ENCODE measurements at places on chromosomes 1 and 21.

DNA sequence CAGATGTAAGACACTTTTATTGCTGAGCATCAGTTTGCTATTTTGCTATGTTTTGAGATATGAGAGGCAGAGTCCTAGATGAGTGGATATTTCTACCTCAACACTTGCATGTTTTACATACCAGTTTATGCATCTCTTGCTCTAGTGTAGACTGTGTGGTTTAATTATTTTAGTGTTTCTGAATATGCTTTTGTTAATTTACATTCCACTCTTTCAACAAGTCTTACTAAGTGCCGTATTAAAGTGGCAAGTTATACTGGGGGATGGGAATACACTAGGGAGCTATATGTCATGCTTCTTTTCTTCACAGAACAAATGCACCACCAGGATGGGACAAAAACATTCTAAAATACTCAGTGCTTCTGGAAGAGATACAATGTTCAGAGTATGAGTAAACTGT is 507.7 kb upstream of the PRMT6 start:
- no peak for DNase-seq

DNA sequence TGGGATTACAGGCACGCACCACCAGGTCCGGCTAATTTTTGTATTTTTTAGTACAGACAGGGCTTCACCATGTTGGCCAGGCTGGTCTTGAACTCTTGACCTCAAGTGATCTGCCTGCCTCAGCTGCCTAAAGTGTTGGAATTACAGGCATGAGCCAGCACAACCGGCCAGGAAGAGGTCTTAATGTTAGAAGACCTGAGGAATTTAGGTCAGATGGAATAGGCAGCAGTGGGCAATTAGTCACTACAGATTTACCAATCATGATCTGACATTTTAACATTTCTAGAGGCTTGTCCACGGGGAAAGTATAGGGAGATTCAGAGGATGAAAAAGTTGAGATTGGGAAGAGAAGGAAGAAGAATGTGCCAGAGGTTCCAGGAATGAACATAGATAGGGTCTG is 8.9 kb upstream of the APP start:
- no peak for DNase-seq

DNA sequence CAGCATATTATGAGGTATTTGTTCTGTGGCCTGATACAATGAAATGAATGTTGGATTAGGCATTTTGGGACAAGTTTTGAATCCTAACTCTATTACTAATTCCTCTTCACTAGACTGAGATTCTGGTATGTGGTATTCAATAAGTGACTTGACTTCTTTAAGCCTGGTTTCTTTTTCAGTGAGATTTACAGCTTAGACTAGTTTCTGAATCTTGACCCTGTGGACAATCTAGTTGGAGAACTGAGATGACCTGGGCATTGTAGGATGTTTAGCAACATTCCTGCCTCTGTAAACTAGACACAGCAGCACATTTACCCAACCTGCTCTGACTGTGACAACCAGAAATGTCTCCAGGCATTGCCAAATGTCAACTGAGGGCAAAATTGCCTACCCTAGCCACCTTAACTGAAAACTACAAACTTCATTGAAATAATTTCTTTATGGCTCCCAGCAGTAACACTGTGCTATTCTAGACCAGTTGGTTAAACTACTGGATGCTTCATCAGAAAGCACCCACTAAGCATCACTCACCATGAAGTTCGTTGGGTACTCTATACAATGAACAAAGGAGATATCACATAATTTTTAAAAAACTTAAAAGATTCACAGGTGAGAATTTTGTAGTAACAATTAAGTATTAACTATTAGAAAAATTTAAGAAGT is 16.8 kb downstream of the PTPRC start:
- DNase-seq, result no peak

- no peak for DNase-seq
Observed at GRCh38 chr1:94194079-94194865, 43.1 kb downstream of the ARHGAP29 start.

DNA sequence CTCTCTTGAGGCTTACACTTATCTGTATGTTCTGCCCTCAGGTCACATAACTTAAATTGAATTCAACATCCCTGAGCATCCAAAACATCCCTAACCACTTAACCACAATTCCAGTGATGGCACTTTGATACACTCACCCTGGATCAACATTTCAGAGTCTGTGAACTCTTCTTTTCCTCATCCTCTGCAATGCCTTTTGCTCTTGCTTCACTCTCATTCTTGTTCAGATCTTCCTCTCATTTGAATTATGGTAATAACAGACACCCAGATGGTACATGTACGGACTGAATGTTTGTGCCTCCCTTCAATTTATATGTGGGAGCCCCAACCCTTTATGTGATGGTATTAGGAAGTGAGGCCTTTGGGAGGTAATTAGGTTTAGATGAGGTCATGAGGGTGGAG is 33.4 kb downstream of the PTGER3 start:
- no peak for DNase-seq

- no peak for DNase-seq
Observed at GRCh38 chr1:26822737-26823395, 3.6 kb upstream of the ZDHHC18 start.

DNA sequence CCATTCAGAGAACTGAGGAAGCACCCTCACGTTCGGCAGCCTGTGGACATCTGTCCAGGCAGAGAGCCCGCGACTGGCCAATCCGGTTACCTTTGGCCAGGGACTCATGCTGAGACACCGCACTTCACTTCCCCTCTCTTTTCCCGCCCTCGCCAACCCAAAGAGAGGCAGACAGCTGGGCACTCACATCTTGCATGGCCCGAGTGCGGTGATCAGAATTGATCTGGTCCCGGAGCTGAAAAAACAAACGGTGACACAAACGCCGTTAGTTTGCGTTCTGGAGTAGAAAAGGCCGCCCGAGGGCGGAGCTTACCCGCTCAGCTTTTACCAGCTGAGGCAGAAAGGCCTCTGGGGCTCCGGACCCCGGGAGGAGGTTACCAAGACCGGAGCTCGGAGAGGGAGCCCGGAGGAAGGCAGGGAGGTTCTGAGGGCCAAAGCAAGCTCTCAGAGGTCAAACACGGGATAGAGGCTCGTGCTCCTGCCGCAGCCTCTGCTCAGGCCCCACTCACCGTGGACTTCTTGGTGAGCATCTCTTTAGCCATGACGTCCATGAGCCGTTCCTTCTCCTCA is 376 bp downstream of the SF3A3 start:
- peak; percentile 47 for DNase-seq

- no peak for DNase-seq
Observed at GRCh38 chr1:85975912-85976371, 180.6 kb downstream of the COL24A1 start.

DNA sequence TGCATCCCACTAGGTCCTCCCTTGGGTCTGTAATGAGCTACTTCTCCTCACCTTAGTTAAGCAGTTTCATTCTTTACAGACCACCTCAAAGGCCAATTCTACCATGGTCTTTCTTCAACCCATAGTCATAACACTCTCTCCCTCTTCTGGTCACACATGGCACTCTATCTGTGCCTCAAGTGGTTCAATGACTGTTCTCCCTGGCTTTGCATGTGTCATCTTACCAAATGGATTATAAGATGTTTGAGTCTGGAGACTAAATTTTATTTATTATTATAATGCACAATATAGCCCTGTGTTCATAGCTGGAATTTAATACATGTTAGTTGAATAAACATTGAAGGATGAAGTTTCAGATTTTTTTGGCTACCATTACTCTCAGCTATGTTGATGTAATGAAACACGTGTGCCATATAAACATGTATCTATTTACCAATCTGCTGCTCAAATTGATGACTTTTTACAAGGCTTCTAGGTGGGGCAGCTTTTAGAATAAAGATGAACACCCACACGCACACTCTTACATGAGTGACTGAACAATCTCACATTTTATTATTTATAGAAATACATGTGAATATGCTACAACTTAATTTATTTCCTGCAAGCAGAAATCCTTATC is 102.1 kb downstream of the RUNX1 start:
- no peak for DNase-seq

DNA sequence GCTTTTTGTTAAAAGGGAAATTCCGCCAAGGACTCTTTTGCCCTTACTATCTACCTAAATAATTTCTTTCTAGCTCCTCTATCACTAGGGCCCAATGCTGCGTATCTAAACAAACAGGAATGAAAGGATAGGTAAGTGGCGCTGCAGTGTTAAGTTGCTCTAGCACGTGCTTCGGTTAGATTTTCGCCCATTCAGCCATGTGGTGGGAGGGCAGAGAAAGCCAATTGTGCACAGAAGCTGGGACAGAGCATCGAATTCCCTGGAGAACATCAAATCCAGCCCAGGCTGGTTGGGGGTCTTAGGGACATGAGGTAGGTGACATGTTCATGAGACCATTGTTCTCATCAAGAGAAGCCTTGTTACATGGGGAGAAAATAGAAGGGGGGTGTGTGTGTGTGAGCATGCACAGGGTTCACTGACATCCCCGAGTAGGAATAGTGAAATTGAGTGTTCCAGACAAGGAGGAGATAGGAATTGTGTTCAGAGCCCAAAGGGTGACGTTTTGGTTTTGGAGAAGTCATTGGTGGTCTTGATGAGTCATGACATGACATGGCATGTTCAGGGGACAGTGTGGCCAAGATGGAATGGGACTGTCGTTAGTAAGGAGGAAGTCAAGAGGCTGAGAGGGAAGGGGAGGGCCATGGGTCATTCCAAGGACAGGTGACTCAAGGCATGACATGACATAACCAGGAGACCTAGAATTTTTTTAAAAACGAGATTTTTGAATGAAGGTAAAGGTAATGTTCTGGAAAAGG is 107.1 kb downstream of the TLR5 start:
- peak; percentile 21 for DNase-seq

GRCh38 chr1:26154750-26155149 is 4.1 kb upstream of the FAM110D start:
- no peak for DNase-seq

- no peak for DNase-seq
Observed at GRCh38 chr1:119799599-119800177, 11.6 kb downstream of the REG4 start.

- no peak for DNase-seq
Observed at GRCh38 chr1:19416145-19416544, 69.2 kb downstream of the CAPZB start.

DNA sequence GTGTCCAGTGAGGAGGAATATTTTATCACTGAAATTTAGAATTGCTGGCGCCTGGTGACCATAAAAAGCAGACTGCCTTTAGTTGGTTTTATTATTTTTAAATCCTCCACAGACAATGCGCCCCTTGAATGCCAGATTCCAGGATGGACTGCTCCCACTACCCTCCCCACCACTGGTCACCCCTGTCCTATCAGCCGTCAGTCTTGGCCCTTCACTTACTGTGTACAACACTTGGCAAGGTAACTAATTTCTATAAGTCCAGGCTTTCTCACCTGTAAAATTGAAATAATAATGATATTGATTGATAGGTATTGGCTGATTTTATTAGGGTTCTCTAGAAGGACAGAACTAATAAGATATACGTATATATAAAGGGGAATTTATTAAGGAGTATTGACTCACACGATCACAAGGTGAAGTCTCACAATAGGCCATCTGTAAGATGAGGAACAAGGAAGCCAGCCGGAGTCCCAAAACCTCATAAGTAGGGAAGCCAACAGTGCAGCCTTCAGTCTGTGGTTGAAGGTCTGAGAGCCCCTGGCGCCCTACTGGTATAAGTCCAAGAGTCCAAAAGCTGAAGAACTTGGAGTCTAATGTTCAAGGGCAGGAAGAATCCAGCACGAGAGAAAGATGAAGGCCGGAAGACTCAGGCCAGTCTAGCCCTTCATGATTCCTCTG is 17.8 kb downstream of the RHEX start:
- DNase-seq, result no peak

DNA sequence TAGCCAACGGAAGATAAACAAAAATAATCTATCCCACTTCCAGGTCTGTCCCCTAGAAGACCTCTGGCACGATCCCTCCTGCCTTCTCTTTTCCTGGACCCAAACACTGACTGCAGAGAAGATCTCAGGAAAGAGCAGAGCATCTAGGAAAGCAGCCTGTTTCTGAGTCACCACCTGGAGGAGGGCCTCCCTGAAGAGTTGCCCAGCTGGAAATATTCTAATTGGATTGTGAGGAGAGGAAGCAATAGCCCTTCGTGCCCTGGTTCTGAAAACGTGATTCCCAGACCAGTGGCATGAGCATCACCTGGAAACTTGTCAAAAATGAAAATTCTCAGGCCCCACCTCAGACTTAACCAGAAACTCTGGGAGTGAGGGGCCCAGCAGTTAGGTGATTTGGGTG is 411.1 kb downstream of the SETD4 start:
- DNase-seq, result no peak

DNA sequence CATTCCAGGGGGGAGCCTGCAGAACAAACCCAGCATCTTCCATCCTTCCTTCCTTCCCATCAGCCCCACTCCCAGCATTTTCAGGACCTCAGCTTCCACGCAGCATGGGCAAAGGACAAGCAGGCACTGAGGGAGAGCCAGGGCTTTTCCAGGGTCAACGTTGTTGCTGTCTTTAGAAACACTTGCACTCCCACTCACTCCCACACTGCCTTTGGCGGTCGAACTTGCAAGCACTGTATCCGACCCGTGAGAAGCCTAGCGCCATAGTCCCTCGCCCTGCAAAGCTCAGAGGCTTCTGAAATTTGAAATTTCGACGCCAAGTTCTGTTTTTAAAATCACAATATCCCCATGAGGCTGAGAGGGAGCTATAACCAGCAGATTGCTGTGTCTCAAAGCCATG is 47.4 kb downstream of the KCNAB2 start:
- no peak for DNase-seq

DNA sequence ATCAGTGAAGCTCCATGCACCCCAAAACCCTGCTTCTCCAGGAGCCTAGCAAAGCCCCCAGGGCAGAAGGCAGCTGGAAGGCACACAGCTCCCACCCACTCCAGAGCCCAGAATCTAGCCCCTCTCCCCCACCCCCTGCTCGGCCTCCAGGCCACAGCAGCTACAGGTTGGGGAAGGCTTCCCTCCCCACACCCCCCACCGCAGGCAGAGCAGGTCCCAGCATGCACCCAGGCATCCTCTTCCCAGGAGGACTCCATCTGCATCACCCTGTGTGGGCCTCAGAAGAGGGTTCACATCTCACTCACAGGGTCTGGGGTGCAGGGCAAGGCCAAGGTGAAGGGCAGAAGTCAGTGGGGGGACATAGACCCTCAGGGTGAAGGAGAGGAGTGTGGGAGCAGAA is 719 bp downstream of the S100A14 start:
- no peak for DNase-seq

- no peak for DNase-seq
Observed at GRCh38 chr1:117967477-117967876, 37.9 kb downstream of the WDR3 start.

DNA sequence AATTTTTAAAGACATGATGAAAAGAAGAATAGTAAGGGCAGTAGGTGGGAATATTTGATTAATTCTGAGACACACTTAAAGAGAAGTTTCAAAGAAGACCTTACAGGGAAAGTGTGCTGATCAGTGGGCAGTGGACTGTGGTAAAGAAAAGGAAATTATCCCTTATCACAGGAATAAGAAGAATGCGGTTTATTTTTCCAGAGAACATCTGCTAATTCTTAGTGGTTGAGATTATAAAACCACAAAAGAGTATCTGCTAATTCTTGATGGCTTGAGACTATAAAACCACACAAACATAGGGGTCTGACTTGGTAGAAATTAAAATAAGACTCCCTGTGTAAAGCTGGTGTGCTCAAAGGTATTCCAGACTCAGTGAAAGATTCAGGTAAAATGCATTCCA is 60.0 kb upstream of the KCTD3 start:
- DNase-seq, result no peak
